ENCODE measurements at places on chromosomes 4 and X.

- no peaks in the 10 kb centered on the region for H3K36me3 ChIP-seq
- no peak overlapping the region for H3K27ac ChIP-seq
- no peaks in the 10 kb centered on the region for H3K4me1 ChIP-seq
- DNase-seq, result no peak
- H3K4me3 ChIP-seq, result no peak overlapping the region
- H3K27me3 ChIP-seq, result no peaks in the 10 kb centered on the region
These were observed 60.7 kb downstream of the WFS1 start for GRCh38 chr4:6330384-6330767.

- no peaks in the 10 kb centered on the region for H3K36me3 ChIP-seq
- no peaks in the 10 kb centered on the region for H3K4me1 ChIP-seq
- H3K4me3 ChIP-seq, result no peak overlapping the region
- no peak for DNase-seq
- H3K27me3 ChIP-seq, result no peaks in the 10 kb centered on the region
These were observed 1682.2 kb upstream of the AGA start for GRCh38 chr4:179124419-179124818.

DNA sequence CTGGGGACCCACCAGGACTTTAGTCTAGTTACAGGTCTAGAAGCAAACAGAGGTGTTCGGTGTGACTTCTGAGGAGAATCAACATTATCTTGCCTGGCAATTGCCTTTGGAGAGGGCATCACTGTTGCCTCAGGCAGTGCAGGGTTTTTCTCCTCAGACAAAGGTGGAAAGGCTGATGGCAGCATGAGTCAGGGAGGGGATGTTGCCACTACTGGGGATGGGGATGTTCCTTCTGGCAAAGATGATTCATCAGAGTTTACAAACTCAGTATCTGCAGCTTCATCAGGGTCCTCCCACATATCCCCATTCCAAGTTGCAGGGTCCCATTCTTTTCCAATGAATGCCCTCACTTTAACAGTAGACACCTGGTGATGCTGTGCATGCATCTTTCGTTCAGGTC is 91.3 kb upstream of the GALNTL6 start:
- H3K4me3 ChIP-seq, result no peak overlapping the region
- no peaks in the 10 kb centered on the region for H3K27me3 ChIP-seq
- no peak for DNase-seq
- H3K27ac ChIP-seq, result no peak overlapping the region
- H3K36me3 ChIP-seq, result no peaks in the 10 kb centered on the region

GRCh38 chr4:129077326-129077725 is 16.0 kb downstream of the SCLT1 start:
- H3K27me3 ChIP-seq, result no peaks in the 10 kb centered on the region
- no peak overlapping the region for H3K27ac ChIP-seq
- H3K36me3 ChIP-seq, result peaks cover 18% of the 10 kb centered on the region
- H3K4me1 ChIP-seq, result no peaks in the 10 kb centered on the region
- H3K4me3 ChIP-seq, result no peak overlapping the region

GRCh38 chr4:64935469-64936001 is 526.3 kb upstream of the TECRL start:
- no peaks in the 10 kb centered on the region for H3K36me3 ChIP-seq
- no peak overlapping the region for H3K4me3 ChIP-seq
- no peaks in the 10 kb centered on the region for H3K4me1 ChIP-seq
- DNase-seq, result no peak
- H3K27me3 ChIP-seq, result no peaks in the 10 kb centered on the region
- no peak overlapping the region for H3K27ac ChIP-seq

GRCh38 chrX:15744181-15744867 is 6.3 kb downstream of the CA5B start:
- H3K4me3 ChIP-seq, result no peak overlapping the region
- DNase-seq, result no peak
- H3K27ac ChIP-seq, result no peak overlapping the region
- H3K27me3 ChIP-seq, result no peaks in the 10 kb centered on the region
- no peaks in the 10 kb centered on the region for H3K36me3 ChIP-seq

DNA sequence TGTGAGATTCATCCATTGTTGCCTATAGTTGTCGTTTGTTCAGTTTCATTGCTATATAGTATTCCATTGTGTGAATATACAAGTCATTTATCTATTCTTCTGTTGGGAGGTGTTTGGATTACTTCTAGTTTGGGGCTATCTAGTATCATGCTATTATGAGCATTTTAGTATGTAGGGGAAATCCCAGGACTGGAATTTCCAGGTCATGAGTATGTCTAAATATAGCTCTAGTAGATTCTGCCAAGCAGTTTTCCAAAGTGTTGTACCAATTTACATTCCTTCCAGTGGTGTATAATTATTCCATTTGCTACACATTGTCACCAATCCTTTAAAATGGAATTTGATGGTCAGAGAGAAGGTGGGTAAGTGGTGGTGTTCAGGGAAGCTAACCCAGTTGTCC is 30.1 kb downstream of the EGFL6 start:
- no peak overlapping the region for H3K27ac ChIP-seq
- no peaks in the 10 kb centered on the region for H3K4me1 ChIP-seq
- H3K27me3 ChIP-seq, result no peaks in the 10 kb centered on the region
- H3K4me3 ChIP-seq, result no peak overlapping the region
- no peak for DNase-seq

- H3K4me3 ChIP-seq, result no peak overlapping the region
- H3K27me3 ChIP-seq, result no peaks in the 10 kb centered on the region
- H3K27ac ChIP-seq, result no peak overlapping the region
- H3K4me1 ChIP-seq, result no peaks in the 10 kb centered on the region
These were observed 37.6 kb upstream of the GLRA2 start for GRCh38 chrX:14491689-14492088.

DNA sequence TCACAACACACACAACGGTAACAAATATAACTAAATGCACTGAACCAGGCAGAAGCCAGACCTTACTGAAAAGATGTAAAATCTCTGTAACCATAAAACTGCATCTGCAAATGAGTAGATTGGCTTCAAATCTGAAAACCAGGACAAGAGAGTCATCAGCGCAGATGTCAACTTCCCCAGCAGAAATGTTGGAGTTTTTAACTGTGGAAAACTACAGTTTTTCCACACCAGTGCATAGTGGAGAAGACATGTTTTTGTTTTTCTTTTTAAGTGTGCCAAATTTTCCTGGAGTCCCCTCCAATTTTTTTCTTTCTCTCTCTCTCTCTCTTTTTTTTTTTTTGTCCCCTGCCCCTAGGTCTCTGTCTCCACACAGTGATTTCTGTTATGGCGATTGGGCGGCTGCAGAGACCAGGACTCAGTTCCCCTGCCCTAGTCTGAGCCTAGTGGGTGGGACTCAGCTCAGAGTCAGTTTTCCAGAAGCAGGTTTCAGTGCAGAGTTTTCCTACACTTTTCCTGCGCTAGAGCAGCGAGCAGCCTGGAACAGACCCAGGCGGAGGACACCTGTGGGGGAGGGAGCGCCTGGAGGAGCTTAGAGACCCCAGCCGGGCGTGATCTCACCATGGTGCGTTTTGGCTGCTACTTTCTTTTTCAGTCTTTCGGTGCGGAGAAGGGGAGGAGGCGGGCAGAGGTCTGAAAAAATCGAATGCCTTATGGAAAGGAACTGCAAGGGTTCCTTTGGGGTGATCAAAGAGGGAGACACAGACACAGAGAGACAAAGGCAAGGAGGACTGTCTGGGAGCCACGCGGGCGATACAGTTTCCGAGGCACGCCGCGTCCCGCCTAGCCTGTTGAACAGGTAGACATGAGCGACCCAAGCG is at the start of gene GUCY1A1:
GUCY1A1 (plus strand) TSS at position 505 of the 878 bp plus-strand sequence. CDS start 30,020 bp downstream, outside the sequence.
- H3K27ac ChIP-seq, result no peak within 1 kb of the TSS
- no peaks in the 10 kb centered on the region for H3K36me3 ChIP-seq
- H3K27me3 ChIP-seq, result peaks cover 8% of the 10 kb centered on the region
- H3K4me3 ChIP-seq, result no peak within 1 kb of the TSS
- DNase-seq, result no peak

DNA sequence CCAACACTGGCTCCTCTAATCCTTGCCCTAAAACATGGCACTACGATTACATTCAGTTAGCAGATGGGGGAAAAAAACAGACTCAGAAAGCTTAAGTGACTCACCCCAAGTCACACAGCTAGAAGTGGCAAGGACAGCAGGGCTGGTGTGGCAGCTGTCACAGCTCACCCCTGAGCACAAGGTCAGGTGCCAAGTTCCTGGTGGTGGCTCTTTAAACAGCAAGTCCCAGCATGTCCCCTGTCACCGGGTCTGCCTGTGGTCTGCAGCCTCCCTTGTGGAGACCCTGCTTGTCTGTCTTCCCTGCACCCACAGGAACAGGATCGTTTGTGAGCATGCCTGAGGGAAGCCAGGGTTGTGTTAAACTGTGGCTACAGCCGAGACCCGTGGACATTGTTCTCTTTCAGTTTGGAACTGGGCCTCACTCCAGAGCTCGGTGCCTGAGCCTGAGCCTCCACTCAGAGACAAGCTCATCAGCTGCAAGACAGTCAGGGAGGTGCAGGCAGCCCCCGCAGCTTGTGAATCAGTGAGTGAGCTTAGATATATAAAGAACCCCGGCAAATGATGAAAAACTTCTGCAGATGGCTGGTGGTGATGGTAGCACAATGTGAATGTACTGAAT is 260.8 kb downstream of the BCOR start:
- no peak overlapping the region for H3K27ac ChIP-seq
- H3K27me3 ChIP-seq, result no peaks in the 10 kb centered on the region
- H3K36me3 ChIP-seq, result no peaks in the 10 kb centered on the region
- no peak overlapping the region for H3K4me3 ChIP-seq

DNA sequence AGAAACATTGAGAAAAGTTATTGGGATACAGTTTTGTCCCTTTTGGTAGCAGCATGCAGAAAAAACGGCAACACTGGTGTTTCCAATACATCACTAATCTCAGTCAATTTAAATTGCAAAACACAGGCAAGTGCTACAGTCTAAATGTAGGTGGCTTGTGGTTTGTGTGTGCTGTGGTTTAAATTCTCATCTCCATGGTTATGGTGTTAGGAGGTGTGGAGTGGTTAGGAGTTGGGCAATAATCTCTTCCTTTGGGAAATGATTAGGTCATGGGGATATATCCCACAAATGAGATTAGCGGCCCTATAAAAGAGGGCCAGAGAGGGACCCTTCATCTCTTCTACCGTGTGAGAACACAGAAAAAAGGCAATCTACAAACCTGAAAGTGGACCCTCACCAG is 1344.3 kb downstream of the ADGRL3 start:
- no peaks in the 10 kb centered on the region for H3K27me3 ChIP-seq
- no peak for DNase-seq
- no peaks in the 10 kb centered on the region for H3K36me3 ChIP-seq
- no peak overlapping the region for H3K4me3 ChIP-seq
- no peak overlapping the region for H3K27ac ChIP-seq

- H3K4me3 ChIP-seq, result no peak overlapping the region
- no peak overlapping the region for H3K27ac ChIP-seq
- no peak for DNase-seq
- H3K4me1 ChIP-seq, result no peaks in the 10 kb centered on the region
- H3K36me3 ChIP-seq, result no peaks in the 10 kb centered on the region
These were observed 34.5 kb downstream of the GALNTL6 start for GRCh38 chr4:171847751-171848150.

- H3K4me1 ChIP-seq, result no peaks in the 10 kb centered on the region
- no peaks in the 10 kb centered on the region for H3K36me3 ChIP-seq
- no peak overlapping the region for H3K4me3 ChIP-seq
- H3K27me3 ChIP-seq, result no peaks in the 10 kb centered on the region
- no peak for DNase-seq
These were observed 41.9 kb downstream of the WWC2 start for GRCh38 chr4:183140911-183141320.

GRCh38 chr4:37976507-37976906 is 16.3 kb downstream of the PTTG2 start:
- H3K27ac ChIP-seq, result no peak overlapping the region
- no peaks in the 10 kb centered on the region for H3K27me3 ChIP-seq
- H3K4me3 ChIP-seq, result no peak overlapping the region
- H3K4me1 ChIP-seq, result peaks cover 8% of the 10 kb centered on the region
- no peaks in the 10 kb centered on the region for H3K36me3 ChIP-seq

DNA sequence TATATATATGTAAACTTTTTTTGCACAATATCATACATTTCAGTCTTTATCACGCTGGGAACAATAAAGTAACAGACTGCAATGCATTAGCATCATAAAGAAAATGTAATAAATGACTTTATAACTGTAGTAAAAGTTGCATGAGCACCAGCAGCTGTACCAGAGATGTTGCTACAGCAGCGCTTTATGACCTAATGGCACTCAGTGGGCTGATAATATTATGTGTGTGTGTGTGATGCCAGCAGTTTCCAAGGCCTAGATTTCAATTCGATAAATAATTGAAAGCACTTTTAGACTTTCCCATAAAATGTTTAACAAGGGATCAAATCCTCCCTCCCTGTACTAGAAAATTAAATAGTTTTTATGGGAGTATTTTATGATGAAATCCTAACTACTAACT is 367.6 kb upstream of the AGA start:
- no peak overlapping the region for H3K4me3 ChIP-seq
- H3K4me1 ChIP-seq, result no peaks in the 10 kb centered on the region
- H3K36me3 ChIP-seq, result no peaks in the 10 kb centered on the region
- no peak for DNase-seq

GRCh38 chr4:97477974-97478373 is 665.3 kb downstream of the STPG2 start:
- no peak overlapping the region for H3K4me3 ChIP-seq
- no peaks in the 10 kb centered on the region for H3K36me3 ChIP-seq
- H3K27me3 ChIP-seq, result no peaks in the 10 kb centered on the region
- no peak for DNase-seq

- no peaks in the 10 kb centered on the region for H3K27me3 ChIP-seq
- no peak for DNase-seq
- no peaks in the 10 kb centered on the region for H3K36me3 ChIP-seq
These were observed 58.3 kb upstream of the CD99 start for GRCh38 chrX:2632533-2633504.

DNA sequence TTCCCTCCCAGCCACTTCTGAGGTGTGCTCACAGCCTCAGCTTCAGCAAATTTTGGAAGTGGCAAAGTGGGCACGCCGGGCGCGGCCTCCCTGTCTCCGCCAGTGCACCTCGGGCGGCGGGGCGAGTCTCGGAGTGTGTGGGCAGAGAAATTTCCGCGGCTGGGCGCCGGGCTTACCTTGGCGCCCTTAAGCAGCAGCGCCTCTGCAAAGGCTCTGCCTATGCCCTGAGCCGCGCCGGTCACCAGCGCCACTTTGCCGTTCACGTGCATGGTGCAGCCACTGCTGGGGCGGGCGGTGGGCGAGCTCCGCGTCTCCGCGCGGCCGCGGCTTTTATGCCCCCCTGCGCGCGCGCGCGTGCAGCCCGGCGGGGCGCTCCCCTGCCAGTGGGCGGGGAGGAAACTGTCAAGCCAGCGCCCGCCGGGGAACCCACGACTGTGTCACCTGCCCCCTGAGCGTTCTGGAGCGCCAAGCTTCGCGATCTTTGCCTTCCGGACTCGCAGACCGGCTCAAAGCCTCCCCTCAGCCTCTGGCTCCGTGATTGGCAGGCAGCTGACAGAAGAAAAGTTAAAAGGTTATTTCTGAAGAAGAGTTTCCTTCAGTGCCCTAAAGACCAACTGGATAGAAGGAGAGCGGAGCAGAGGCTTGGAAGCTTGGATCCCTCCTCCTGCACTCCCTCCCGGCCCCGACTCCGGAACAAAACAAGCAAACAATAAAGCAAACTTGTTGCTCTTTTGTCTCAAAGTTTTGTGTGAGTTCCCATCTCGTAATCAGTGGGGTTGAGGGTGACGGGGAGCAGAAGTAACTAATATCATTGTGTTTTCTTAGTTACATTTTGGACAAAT is at the start of gene HPGD:
HPGD (minus strand) TSS at position 306 of the 842 bp plus-strand sequence; CDS start at position 269, 37 bp downstream.
- peak within 1 kb of the TSS; percentile 38 for H3K27ac ChIP-seq
- DNase-seq, result peak; percentile 79
- no peaks in the 10 kb centered on the region for H3K27me3 ChIP-seq
- no peaks in the 10 kb centered on the region for H3K36me3 ChIP-seq
- peak within 1 kb of the TSS; percentile 59 for H3K4me3 ChIP-seq

GRCh38 chrX:135463937-135464336 is 42.2 kb downstream of the SMIM10L2A start:
- no peak overlapping the region for H3K27ac ChIP-seq
- H3K36me3 ChIP-seq, result no peaks in the 10 kb centered on the region
- no peaks in the 10 kb centered on the region for H3K4me1 ChIP-seq
- no peaks in the 10 kb centered on the region for H3K27me3 ChIP-seq
- no peak overlapping the region for H3K4me3 ChIP-seq
- DNase-seq, result no peak
